ENCODE measurements at places on chromosomes 1 and 21.
A peak's percentile ranks its signal among the peaks of the same experiment; 100 is the strongest.

GRCh38 chr21:36175771-36176565 is 19.3 kb downstream of the DOP1B start:
- no peak for DNase-seq

DNA sequence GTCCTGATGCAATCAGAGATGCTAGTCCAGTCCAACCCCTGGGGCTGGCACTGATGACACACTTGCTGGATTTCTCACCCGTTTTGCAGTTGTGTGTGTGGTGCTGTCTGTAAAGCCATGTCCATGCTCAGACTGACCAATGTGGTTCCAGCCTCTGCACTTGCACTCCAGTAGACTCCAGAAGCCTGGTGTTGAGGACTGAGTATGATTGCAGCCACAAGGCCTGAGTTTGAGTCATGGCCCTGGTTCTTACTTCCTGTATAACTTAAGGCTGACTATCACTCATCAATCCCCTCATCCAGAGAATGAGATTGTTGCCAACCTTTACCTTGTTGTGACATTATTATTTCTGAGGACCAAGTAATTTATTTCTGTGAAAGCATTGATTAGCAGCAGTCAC is 34.8 kb upstream of the IKBKE start:
- DNase-seq: no peak

DNA sequence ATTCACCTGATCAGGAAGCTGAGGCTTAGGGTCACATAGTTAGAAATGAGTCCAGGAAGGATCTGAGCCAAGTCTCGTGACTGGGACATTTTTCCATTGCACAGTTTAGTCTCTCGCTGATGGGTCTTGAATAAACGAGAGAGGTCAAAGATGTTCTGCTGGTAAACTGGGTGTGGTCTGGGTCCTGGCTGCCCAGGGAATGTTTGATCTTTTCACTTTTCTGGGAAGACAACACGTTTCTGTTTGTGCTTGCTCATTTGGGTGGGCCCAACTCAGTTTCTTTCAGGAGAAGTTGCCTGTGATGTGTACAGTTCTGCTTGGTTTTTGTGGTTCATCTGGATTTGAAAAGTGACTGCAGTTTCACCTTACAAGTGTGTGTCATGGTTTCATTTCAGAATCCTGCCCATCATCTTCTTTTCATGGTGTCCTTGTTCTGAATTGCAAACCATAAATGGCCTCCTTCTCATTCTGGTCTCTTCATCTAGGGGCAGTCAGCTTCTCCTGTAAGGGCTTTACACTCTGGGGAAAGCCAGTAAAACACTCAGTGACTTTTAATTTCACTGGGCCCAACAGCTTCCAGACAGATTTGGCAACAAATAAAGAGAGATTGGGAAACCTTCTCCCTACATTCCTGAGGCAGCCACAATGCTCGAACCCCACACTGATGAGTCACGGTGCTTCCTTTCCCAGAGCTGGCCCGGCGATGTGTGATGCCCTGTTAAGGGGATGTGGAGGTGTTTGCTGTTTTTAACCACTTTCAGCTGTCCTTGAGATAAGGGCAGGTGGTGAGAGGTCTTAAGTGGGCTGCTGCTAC is 7.2 kb upstream of the TACSTD2 start:
- DNase-seq: peak; percentile 98

DNA sequence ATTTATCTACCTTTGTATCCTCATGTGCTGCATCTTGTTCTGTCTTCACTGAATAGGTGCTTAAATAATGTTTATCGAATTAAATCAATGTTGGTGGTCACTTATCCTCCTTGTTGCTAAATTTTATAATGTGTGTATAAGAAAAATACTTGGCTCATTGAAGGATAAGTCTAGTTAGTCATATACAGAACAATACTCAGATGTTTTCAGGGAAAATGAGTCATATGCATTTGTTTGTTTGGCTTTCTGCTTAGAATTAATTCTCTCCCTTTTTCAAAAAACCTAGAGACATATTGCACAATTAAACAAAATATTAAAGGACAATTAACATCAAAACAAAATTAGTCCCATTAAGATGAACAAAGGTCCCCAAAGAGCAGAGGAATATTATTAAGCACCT is 89.0 kb downstream of the UBE2U start:
- DNase-seq: peak; percentile 5

DNA sequence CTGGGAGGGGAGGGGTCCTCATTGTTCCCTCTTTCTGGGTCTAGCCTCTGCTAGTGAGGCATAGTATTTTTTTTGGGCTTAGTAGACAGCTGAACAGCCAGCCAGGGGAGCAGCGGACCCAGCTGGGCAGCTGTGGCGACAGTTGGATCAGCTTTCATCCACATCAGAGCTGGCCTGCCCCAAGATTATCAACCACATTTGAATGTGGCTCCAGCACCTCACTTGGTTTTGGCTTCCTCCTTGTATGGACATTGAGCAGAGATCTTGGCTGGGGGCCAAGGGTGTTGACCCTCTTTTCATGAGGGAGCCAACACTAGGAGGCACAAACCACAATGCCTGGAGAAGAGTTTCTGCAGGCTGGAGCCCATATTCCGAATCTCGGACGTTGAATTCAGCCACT is 25.0 kb downstream of the WNT4 start:
- peak; percentile 46 for DNase-seq

DNA sequence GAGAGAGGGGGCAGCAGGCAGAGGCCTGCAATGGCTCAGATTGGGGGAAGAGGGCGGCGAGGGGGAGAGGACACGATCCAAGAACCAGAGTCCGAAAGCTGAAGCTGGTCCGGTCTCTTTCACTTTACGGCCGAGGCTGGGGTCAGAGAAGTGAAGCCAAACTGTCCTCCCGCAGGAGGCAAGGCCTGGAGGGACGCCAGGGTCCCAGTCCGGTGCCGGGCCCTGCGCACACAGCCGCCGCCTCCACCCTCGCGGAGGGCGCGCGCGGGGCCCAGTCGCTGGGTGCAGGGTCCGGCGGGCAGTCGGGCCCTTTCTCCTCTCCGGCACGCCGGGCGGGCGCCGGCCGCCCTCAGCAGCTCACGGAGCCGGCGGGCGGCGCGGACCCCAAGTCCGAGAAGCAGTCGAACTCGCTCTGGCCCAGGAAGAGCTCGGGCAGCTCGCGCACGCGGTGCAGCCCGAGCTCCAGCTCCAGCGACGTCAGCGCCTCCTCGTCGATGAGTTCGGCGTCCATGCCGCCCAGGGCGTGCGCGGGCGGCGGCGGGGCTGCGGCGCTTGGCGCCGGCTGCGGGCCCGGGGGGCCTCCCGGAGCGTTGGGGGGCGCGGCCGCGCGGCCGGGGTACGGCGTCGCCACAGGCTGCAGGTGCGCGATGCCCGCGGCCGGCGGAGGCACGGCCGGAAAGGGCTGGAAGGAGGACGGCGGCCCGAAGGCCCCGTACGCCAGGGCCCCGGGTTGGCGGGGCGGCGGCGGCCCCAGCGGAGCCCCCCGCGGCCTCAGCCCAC is 749 bp downstream of the CITED4 start:
- no peak for DNase-seq

DNA sequence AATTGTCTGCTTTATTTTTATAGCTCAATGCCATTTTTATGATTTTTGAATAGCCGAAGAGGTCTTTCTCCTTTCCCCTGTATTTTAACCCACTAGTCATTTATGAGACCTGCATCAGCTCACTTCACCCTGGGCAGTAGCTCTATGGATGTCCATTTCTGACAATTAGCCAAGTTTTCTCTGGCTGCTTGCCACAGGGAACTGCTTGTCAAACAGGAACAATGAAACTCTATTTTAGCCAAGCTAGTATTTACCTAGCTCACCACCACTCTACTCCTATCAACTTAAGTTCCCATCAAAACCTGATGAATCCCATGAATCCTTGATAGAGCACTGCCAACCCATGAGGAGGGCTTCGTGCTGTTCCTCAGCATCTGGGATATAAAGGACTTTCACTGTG is 406.7 kb downstream of the RWDD3 start:
- DNase-seq: no peak

GRCh38 chr1:167120899-167121298 is 27.0 kb downstream of the STYXL2 start:
- no peak for DNase-seq
